ENCODE measurements at places on chromosomes 2 and 18.
A peak's percentile ranks its signal among the peaks of the same experiment; 100 is the strongest.

DNA sequence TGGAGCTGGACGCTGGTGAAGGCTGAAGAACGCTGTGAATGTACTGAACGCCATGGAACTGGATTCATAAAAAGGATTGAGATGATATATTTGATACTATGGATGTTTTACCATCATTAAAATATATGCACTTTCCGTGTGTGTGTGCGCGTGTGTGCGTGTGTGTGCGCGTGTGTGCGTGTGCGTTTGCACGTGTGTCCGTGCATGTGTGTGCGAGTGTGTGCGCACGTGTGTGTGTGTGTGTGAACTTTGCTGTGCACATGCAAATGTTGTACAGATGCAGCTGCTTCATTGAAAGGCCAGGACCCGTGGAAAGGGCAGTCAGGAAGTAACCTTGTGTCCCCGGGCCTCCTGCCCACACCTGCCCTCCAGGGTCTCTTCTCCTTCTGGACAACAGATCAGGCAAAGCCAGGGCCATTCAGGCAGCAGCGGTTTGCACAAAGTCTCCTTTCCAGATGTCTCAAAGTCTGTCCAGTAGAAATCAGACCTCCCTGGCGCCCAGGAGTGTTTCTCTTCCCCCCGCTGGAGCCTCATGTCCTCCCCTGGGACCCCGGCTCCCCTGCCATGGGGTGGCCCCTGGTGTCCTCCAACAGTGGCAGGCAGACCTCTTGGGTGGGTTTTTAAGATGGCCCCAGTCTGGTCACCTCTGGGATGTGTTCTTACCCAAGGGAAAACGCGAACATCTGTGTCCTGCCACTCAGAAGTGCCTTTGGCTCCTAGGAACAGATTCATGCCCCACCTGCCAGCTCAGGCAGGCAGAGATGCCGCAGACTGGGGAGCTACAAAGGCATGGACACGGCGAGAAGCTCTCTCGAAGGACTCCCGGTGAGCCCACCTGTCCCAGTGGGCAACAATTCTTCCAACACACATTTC, 86.1 kb upstream of the GPC1 start:
- no peak for DNase-seq

DNA sequence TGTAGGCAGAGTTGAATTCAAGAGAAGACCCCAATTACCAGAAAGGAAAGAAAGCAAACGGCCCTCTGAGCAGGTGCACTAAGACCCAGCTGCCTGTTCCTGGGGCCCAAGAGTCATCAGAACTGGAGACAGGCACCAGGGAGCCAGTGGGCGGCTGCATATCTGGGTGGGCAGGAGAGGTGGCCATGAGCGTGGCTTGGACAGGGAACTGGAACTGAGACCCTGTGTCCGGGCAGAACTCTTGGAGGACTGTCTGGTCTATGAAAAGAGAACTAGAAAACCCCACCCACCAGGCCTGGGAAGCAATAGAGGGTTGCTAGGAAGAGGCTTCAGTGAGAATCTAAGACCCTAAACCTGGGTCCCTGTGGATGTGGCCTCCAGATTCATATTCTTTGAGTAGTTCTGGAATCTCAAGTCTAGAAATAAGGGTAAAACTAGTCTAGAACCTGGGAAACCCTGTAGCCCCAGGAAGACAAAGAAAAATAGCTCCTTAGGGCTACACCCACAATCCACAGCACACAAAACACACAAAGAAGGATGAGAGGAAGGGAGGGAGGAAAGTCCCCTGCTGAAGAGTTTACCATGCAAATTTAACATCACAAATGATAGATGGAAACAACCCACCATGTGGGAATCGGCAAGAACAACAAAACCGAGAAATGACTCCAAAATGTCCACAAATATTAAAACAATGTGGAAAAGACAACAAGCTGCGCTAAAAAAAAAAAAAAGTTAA, 147.0 kb downstream of the HDAC4 start:
- no peak for DNase-seq

GRCh38 chr2:231612109-231612455, 19.4 kb downstream of the TEX44 start:
- peak; percentile 82 for DNase-seq

DNA sequence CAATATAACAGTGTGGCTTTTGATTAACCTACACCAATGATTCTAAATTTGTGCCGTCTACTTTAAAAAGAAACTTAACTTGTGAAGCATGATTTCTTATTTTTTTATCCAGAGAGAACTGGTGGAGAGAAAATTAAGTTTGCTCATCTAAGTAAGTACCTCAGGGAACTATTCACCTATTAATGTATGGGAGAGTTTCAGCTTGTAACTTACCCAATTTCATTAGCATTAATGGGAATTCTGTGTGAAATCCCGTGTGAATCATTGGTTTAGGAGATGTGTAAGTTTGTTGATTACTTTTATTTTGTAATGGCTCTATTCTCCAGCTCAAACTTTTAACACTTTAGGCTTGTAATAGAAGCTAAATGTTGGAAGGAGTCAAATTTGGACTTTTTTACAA, 1061.5 kb downstream of the TDRD15 start:
- DNase-seq = no peak

DNA sequence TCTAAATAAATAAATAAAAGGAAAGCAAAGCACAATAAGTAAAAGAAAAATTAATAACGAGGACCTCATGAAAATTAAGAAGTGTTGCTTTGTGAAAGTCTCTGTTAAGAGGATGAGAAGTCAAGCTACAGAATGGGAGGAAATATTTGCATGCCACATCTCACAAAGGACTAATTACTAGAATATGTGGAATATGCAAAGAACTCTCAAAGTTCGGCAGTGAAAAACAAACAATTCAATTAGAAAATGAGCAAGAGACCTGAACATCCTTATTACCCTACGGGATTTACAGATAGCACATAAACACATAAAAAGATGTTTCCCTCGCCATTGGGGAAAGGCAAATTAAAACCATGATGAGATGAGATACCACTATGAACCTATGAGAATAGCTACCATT, 23.3 kb downstream of the CYP26B1 start:
- DNase-seq = no peak

- no peak for DNase-seq
Measured at GRCh38 chr2:199273042-199273511, 184.7 kb downstream of the SATB2 start.

GRCh38 chr2:217555081-217555876, 447.5 kb downstream of the TNS1 start:
- DNase-seq = peak; percentile 72

- DNase-seq = no peak
Measured at GRCh38 chr2:37600735-37601134, 70.7 kb downstream of the CDC42EP3 start.

DNA sequence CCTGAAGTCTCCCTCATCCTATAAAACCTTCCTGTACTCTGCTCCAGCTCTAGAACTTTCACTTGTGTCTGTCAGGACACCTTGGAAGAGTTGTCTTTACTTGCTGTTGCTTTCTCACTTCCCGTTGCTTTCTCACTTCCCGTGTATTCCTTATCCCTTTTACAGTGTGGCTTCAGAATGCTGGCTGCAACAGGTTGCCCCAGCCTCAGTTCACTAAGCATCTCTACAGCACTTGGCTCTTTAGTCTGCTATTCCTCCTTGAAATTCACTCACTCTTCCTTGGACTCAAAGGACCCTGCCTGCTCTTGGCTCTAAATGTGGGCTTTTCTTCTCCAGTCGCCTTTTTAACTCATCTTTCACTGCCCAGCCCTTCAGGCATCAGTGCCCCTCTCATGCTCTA, 162.5 kb upstream of the ALPP start:
- DNase-seq = no peak

GRCh38 chr2:61436092-61436491, 34.8 kb downstream of the USP34 start:
- DNase-seq = no peak

GRCh38 chr2:96204836-96205624, 3.6 kb downstream of the STARD7 start:
- no peak for DNase-seq

GRCh38 chr2:10777111-10777841, 35.3 kb downstream of the PDIA6 start:
- no peak for DNase-seq

- DNase-seq = no peak
Measured at GRCh38 chr2:16225071-16225470, 284.7 kb downstream of the MYCN start.

DNA sequence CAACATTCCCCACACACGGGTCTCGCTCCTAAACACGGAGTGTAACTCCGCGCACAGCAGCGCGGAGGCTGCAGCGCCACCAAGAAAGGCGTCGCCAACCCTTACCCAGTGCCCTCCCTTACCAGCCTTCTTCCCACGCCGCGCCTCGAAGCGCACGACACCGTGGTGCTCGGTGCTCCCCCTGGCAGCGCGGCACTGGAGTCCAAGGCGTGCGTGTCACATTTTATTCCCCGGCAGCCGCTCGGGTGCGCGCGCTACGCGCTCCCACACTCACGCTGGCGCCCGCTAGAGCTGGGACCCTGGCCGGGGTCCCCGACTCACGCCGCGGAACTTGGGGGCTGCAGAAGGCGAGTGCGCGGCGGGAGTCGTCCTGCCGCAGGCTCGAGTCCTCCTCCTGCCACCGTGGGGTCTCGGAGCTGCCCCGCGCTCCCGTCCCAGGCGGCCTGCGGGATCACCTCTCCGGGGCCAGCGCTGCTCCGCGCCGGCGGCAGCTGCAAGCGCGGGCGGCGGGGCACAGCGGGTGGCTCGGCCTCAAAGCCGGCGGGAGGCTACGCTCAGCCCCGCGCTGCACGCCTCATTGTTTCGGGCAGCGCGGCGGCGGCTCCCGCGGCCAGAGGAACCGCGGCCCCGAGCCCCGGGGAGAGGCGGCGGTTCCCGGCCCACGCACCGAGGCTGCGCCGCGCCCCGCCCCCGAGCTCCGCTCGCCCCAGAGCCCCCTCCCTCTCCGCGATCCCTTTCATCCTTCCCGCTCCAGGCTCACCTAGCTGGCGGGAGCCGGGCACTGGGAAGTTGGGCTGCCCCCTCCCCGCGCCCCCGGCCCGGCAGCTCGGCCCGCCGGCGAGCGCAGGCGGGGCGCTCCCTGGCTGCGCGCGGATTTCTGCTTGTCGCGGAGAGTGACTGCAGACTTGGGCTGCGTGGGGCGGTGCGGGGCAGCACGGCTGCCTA, at the start of gene ST6GAL2:
ST6GAL2 (minus strand) TSS at position 197 of the 945 bp plus-strand sequence. CDS start 42,190 bp downstream, outside the sequence.
- peak; percentile 50 for DNase-seq

DNA sequence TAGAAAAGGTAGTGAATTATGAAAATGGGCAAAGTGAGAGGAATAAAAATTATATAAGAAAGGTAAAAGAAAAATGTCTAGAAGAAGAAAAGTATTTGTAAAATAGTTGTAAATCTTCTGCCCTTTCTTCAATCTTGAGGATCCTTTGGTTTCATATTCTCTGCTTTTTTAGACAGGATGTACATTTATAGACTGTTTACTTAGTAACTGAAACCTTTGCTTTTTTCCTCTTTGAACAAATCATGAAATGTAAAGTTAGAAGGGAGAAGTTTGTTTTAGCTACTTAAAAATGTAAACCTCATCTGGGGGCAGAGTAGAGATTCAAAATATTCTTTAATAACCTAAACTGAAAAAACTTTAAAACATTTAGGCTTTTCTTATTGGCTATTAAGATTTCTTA, 150.4 kb upstream of the ITGA4 start:
- no peak for DNase-seq

DNA sequence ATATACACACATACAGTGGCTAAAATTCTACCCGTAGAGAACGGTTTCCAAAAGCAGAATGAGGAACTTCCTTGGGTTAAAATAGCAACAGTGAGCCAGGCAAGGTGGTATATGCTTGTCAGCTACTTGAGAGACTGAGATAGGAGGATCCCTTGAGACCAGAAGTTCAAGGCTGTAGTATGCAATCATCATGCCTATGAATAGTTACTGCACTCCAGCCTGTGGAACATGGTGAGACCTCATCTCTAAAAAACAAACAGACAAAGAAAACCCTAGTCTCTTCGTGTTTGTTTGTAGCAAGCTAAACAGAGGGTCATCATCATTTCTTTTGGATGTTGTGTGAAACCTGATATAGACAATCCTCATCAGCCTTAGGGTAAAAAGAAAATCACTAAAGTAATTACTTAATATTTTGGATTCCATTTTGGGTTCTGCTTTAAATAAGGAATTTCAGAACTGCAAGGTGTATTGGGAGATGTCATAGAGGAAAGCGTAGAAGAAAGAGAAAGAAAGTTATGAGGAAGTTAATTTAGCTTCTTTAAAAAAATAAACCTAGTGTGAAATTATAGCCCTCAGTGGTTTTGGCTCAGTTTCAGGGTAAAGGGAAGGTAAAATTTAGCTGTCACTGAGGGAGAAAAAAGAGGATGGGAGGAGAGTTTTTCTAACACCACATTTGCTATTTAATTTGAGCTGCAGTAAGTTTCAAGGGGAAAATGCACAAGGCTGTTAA, 46.5 kb downstream of the PLEK start:
- no peak for DNase-seq

DNA sequence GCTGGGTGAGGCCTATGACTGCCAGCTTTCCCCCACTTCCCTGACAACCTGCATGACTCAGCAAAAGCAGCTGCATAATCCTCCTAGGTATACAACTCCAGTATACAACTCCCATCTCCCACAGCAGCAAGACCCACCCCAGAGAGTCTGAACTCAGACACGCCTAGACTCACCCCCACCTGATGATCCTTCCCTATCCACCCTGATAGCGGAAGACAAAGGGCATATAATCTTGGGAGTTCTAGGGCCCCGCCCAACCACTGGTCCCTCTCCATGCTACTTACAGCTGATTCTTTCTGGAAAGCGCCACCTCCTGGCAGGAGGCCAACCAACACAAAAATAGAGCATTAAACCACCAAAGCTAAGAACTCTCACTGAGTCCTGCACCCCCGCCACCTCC, 296.5 kb downstream of the DCC start:
- peak; percentile 53 for DNase-seq

DNA sequence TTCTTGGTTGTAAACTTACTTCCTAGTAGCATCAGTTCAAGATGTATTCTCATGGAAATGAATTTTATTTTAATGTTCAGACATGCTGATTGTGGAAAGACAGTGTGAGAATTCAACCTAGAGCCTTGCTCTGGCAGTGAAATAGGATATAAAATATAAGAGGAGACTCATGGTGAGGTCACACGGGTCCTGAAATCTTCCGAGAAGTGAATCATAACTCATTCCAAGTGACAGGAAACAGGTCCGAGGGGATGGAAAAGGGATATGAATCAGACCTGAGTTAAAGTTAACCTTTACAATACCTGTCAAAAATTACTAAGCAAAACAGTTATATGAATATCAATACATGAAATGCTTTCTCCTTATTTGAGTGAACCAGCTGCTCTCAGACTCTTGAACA, 185.2 kb upstream of the LRRTM1 start:
- no peak for DNase-seq

- DNase-seq = no peak
Measured at GRCh38 chr2:235539773-235540172, 45.9 kb downstream of the AGAP1 start.

DNA sequence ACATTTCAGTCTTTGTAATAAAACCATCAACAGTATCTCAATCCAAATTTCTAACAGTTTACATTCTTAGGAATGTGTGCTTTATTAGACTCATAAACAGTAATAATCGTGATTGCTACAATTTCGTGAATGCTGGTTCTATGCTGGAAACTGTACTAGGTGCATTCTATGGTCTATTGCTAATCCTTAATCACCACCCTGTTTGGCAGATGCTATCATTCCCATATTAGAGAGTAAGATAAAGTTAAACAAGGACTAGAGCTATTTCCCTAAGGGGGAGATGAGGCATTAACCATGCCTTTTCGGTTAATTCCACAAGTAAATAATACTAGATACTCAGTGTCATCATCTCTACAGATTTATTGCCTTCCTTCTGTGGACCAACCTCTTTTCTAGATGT, 244.0 kb downstream of the PAX3 start:
- DNase-seq = no peak

Data from H9 (cell line).